Activated CD4-positive, alpha-beta memory T cell treated with anti-CD3 and anti-CD28 coated beads for 36 hours (primary cell): ENCODE measurements at places on chromosomes 12 and 14. TPM values are rescaled to one million over a fixed set of nuclear protein-coding genes. Genes with fewer than 3 reads are reported as not detected.

DNA sequence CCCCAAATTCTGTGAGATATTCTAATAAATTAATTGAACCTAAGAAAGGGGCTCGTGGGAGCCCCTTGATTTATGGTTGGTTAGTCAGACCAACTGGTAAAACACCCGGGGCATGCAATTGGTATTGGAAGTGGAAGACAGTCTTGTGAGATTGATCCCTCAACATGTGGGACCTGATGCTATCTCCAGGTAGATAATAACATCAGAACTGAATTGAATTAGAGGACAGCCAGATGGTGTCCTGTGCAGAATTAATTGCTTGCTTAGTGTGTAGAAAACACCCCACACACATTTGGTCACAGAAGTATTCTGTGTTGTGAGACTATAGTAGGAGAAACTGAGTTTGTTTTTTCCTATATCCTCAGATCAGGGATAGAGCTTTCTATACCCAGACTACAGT lies 22.0 kb downstream of the PYROXD1 start:
- no peak overlapping the region for H3K4me3 ChIP-seq
- peaks cover 34% of the 10 kb centered on the region for H3K4me1 ChIP-seq
- DNase-seq, result no peak
- no peak overlapping the region for H3K27ac ChIP-seq

- H3K36me3 ChIP-seq, result no peaks in the 10 kb centered on the region
- H3K4me1 ChIP-seq, result no peaks in the 10 kb centered on the region
These were observed 148.6 kb downstream of the CALM1 start for GRCh38 chr14:90545382-90545781.

MANSC1 gene
- 2.2 TPM for total RNA-seq

IL26 gene
- total RNA-seq, result 2.1 TPM

CLEC14A gene
- not detected for total RNA-seq

OR4E2 gene
- not detected for total RNA-seq
